ENCODE measurements at places on chromosomes 6 and 20. TPM values are rescaled to one million over a fixed set of nuclear protein-coding genes. Genes with fewer than 3 reads are reported as not detected.

OR12D3 gene
- not detected for total RNA-seq

LPIN3 gene
- 8.9 TPM for total RNA-seq

ZC3H12D gene
- 0.13 TPM for total RNA-seq

BTN1A1 gene
- total RNA-seq, result not detected

LINC00237 gene
- total RNA-seq, result not detected

PTCHD4 gene
- 8.4 TPM for total RNA-seq

SLC44A4 gene
- not detected for total RNA-seq

OPRM1 gene
- total RNA-seq, result not detected

ADGRF4 gene
- 0.05 TPM for total RNA-seq

ELMO2 gene
- 44.9 TPM for total RNA-seq

PDE7B gene
- total RNA-seq, result 7.1 TPM

EXOC2 gene
- total RNA-seq, result 69.1 TPM

NOX3 gene
- total RNA-seq, result not detected

DCDC2 gene
- total RNA-seq, result 1.9 TPM

LY6G6D gene
- not detected for total RNA-seq

OPN5 gene
- total RNA-seq, result not detected

ASIP gene
- not detected for total RNA-seq

SPACA1 gene
- not detected for total RNA-seq

MRAP2 gene
- total RNA-seq, result 0.67 TPM

SYNE1 gene
- total RNA-seq, result 25.5 TPM

DSP gene
- total RNA-seq, result 2.0 TPM
